ENCODE measurements at places on chromosomes 4 and X. TPM values are rescaled to one million over a fixed set of nuclear protein-coding genes. Genes with fewer than 3 reads are reported as not detected.

Gene GRIA3
- not detected for total RNA-seq

Gene GNRHR
- not detected for total RNA-seq

Gene RPL9
- total RNA-seq = 2,053 TPM

Gene SYTL4
- 8.8 TPM for total RNA-seq

Gene UCHL1
- total RNA-seq = 788 TPM
